ENCODE measurements at places on chromosomes 4 and X.

GRCh38 chrX:40303256-40304077, 205.7 kb upstream of the BCOR start:
- no peak for DNase-seq

DNA sequence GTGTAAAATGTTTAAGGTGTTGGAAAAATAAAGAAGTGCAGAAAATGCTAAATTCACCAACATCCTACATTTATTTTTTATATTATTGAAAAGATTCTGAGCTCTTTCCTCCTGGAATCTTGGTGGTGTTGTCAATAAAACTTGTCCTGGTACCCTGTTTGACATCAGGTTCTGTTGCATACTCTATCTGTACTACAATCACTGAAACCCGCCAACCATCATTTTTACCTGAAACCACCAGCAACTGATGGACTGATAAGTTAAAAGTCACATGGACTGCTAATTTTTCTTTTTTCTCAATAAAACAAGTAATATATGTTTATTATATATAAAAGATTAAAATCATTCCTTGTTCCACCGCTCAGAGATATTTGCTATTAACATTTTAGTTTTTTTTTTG, 23.4 kb downstream of the STAP1 start:
- DNase-seq = no peak

GRCh38 chr4:102860611-102861324, 8.0 kb upstream of the CISD2 start:
- no peak for DNase-seq

DNA sequence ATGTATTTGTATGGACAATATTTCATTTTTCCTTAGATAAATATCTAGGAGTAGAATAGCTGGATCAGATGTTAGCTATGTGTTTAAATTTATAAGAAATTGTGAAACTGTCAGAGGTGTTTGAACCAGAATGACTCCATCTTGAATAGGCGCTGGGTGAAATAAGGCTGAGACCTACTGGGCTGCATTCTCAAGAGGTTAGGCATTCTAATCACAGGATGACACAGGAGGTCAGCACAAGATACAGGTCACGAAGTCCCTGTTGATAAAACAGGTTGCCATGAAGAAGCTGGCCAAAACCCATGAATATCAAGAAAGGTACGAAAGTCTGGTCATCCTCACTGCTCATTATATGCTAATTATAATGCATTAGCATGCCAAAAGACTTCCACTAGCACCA, 36.3 kb upstream of the SPIN4 start:
- no peak for DNase-seq

- DNase-seq = no peak
Measured at GRCh38 chr4:112403101-112403945, 106.2 kb downstream of the ALPK1 start.

GRCh38 chr4:47013373-47013772, 18.0 kb upstream of the GABRB1 start:
- no peak for DNase-seq

- no peak for DNase-seq
Measured at GRCh38 chr4:79201971-79202370, 123.9 kb downstream of the NAA11 start.

GRCh38 chrX:43853225-43853828, 28.9 kb downstream of the MAOB start:
- DNase-seq = no peak

GRCh38 chrX:35098419-35098818, 155.8 kb downstream of the FAM47B start:
- no peak for DNase-seq

DNA sequence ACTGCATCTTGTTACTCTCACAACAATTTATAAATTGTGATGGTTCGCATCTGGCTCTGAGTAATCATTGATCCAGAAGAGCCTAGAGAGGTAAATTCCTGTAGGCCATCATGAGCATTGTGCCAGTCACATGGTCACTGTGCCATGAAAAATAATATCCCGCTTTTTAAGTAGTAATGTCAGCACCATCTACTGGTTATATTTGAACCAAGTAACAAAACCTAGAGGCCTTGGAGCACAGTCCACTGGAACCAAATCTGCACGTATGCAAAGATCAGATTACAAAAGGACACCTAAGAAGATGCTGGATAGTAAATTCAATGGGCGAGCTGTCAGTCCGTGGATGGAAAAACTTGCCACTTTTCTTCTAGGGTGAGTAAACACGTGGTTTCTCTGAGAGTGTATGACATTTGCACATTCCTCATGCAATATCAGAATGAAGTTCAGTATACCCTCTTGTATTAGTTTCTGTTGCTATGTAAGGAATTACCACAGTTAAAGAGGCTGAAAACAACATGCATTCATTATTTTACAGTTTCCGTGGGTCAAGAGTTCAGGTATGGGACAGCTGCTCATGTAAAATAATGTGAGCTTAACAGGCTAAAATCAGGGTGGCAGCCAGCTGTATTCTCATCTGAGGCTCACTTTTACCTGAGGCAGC, 26.8 kb downstream of the FAM114A1 start:
- no peak for DNase-seq

DNA sequence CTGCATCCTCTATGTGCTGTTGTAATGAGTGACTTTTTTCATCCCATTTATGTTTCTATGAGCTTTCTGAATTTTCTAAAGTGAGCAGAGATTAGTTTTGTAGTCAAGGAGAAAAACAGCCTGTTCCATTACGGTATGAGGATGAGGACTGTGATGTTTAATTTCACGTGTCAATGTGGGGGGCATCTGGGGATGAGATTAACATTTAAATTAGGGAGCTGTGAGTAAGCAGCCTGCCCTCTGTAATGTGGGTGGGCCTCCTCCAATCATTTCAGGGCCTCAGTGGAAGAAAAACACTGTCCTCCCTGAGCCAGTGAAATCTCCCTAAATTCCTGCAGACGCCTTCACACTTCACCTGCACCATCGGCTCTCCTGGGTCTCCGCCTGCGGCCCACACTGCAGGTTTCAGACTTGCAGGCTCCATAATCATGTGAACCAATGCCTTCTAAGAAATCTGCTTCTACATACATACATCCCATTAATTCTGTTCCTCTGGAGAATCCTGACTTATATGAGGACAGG, 121.7 kb downstream of the AFAP1 start:
- DNase-seq = no peak

DNA sequence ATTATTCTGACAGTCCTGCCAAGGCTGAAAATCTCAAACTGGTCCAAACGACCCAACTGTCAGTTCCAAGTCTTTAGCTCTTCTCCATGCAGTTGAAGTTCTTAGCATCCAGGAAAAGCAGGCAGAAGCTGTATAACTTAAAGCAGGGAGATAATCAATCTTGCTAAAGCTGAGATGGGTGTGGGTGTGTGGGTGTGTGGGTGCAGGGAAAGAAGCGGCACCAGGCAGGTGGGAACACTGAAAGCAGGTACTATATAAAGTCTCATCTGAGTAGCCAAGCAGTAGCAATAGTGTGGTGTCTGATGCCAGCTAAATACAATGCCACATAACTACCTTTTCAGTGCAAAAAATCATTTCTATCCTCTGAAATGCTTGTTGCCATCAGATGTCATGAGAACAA, 69.7 kb upstream of the EGFL6 start:
- no peak for DNase-seq

Data from LNCaP clone FGC (cell line).